Activated CD4-positive, alpha-beta T cell treated with anti-CD3 and anti-CD28 coated beads for 24 hours (primary cell): ENCODE measurements at places on chromosomes 4 and X.

DNA sequence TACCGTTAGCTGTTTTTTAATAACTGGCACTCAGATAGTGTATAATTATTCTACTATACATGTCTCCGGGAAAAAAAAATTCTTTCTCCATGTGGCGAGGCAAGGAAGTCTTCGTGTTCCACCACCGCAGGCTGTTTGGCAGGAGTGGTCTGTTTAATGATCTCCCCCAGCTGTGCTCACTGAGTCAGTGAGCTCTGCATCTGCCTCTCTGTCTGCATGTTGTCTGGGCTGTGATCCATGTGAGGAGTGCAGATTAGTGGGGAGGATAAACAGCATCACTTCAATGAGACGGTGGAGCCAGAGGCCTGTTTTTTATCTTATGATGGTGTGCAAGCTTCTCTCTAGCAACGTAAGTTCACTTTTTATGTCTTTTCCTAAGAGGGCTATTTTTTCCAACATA, 69.8 kb downstream of the RPS3A start:
- no peak for DNase-seq

GRCh38 chr4:161336016-161336530, 827.7 kb downstream of the FSTL5 start:
- no peak for DNase-seq

- DNase-seq: no peak
Observed at GRCh38 chr4:136036744-136037143, 1495.5 kb downstream of the PCDH18 start.

GRCh38 chr4:152266831-152267480, 268.9 kb downstream of the FBXW7 start:
- DNase-seq: no peak

DNA sequence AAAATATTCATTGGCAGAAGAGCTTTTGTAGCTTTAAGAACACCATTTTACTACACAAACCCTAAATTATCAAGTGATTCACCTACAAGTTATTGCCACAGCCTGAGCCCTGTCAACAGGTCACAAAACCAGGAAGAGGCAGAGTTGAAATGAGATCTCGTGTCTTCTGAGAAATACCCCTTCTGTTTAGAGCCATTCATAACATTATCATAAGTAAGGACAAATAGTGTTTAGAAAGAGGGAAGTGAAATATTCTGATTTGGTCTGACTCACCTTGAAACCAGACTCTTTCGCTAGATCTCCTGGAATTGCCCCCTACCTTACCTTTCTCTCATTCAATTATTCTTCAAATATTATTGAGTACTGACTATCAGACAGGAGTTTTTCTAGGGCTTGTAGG, 5.9 kb downstream of the ETDB start:
- DNase-seq: no peak

GRCh38 chrX:106905064-106905708, 2.0 kb upstream of the RIPPLY1 start:
- no peak for DNase-seq

- no peak for DNase-seq
Observed at GRCh38 chr4:180485407-180485806, 1757.8 kb upstream of the TENM3 start.

GRCh38 chr4:5477613-5478012, 230.7 kb downstream of the EVC2 start:
- no peak for DNase-seq

DNA sequence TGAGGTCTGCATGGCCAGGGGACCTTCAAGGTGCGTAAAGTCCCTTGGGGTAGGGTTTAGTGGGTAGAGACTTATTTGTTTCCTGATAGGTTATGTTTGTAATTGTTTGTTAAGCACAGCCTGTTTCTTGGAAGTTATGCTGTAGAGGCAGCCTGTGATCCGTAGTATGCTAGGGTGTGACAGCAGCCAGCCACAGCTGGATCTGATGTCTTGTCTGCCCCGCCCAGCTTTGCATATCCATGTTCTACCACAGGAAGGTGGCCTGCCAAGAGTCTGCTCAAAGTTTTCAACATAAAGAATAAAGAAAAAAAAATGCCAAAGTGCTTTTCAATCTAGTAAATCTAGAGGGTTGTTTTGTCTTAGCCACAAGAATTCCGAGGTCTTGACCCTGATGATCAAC, 19.1 kb upstream of the PRRG3 start:
- no peak for DNase-seq

DNA sequence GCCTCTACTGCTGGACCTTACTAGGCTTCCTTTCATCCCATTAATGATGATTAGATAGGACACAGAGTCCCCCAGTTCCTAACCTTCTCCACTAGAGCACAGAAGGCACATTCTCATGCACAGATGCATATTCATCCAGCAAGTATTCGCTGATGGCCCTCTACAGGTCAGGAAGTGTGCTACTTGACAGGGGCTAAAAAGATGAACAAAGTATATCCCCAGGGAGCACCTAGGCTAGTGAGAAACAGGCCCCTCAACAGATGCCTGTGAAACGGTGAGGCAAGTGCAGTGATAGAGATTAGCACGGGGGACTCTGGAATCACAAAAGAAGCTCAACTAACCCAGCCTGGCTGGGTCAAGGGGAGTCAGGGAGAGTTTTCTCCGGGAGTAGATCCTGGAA, 95.8 kb downstream of the MGST2 start:
- no peak for DNase-seq

DNA sequence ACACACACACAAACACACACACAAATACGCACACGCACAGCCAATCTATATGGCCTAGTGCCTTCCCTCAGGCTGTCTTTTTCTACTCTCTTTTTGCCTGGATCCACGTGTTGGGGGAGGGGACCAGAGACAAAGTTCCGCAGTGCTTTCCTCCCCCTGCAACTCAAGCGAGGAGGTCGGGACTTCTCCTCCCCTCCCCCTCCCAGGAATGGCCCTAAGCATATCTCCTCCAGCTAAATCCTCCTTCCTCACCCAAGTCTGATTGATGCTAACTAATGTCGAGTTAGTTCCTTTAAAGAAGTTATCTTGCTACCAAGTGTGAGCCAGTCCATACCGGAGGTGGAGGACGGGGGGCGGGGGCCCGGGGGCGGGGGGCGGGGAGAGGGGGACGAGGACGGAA, 141.2 kb upstream of the ZIC3 start:
- no peak for DNase-seq

GRCh38 chrX:137547291-137547690, 18.6 kb upstream of the ZIC3 start:
- DNase-seq: no peak
